GM03348 (cell line): ENCODE measurements at places on chromosomes 5 and 9.

DNA sequence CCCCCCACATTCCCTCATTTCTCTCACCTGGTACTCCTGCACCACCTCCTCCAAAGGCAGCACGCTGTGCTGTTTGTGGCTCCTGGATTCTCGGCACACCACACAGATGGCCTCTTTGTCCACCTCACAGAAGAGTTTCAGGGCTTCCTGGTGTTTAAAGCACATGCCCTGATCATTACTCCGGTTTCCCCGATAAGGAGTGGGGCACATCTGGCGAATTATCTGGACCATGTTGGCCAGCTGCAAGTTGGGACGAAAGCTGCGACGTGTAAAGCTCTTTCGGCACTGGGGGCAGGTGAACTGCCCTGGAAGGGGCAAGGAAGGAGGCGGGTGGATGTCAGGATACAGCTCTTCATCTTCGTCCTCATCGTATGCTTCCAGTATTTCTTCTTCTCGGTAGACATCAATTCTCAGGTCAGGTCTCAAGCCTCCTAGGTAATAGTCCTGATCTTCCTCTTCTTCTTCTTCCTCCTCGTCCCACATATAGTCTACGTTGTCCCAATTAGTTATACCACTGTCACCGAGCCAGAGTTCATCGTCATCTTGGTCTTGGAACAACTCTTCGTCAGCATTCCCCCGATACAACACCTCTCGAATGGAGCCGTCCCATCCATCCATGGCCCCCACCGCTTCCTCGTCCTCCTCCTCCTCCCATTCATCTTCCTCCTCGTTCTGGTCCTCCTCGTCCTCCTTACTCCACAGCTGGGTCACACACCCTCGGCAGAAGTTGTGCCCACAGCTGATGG, 796 bp downstream of the TRIM52 start:
- no peak for DNase-seq

GRCh38 chr9:121289772-121290370, 21.9 kb downstream of the GSN start:
- peak; percentile 35 for DNase-seq

GRCh38 chr5:144385597-144385996, 214.9 kb downstream of the KCTD16 start:
- DNase-seq = no peak

GRCh38 chr9:132027752-132028663, 51.7 kb downstream of the MED27 start:
- no peak for DNase-seq

- no peak for DNase-seq
Observed at GRCh38 chr5:82408033-82408432, 129.9 kb upstream of the RPS23 start.

DNA sequence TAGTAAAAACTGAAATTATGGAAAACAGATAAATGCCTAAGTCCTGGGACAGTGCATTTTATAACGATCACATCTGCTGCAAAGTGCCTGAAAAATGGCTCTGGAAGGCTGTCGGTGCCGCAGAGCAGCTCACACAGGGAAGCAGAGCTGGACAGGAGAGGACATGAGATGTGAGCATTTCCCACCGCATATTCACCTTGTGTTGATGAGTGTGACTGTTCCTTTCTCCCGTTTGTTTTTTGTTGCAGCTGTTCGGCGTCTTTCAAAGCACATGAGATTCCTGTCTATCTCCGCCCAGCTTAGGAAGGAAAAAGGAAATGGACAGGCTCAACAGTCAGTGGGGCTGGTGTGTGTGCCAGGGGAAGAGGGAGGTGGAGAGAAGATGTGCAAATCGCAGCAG, 164.9 kb upstream of the SEMA6A start:
- no peak for DNase-seq

DNA sequence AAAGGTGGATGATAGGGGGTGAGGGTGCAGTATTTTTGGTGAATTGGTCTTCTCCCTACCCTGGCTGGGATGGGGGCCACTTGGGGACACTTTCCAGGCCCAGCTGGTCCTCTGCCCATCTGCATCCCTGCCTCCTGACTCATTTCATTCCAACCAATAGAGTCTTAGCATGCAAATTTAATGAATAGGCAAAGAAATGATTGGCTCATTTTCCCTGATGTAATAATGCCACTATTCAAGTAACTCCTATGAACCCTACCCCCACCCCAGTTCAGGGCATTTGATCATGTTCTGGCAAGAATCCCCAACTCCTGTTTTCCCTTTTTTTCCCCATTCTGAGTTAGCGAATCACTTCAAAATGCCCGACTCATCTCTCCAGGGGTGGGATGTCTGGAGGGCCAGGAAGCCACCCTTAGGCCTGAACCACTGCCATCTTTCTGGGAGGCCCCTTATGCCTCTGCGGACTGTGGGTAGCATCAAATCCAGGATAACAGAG, 56.7 kb downstream of the PCDH1 start:
- peak; percentile 94 for DNase-seq

DNA sequence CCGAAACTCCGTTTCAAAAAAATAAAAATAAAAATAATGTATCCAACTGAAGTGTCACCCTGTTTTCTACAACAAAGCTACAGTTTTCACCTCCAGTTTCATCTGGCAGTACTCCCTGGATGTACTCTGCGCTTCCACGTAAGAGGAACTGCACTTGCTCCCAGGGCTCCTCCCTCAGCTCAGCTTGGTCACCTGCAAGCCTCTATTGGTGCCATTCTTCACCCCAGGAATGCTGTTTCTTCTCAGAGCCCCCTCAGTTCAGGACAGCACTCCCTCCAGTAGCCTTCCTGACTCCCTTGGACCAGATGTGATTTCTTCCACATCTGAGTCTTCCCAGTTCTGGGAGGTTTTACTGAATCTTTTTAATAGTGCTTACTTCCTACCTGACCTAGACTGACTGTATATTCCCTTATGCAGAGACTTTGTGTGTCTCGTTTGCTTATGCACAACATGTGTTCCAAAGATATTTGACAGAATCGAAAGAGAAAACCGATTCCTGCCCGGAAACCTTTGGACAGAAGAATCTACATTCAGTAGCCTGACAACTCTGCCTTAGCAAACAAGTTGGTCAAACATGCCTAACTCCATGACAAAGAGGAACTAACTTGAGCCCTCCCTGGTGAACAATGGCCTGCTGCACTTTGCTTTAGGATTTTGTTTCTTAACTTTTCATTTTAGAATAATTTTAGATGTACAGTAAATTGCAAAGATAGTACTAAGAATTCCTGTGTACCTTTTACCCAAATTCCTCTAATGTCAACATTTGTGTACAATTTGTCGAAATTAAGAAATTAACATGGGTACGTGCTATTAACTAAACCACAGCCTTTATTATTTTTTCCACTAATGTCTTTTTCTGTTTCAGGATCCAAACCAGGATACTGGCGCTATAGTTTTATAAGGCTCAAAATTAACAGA, 814 bp downstream of the CCDC125 start:
- no peak for DNase-seq

- DNase-seq = no peak
Observed at GRCh38 chr9:130659699-130660248, 4.6 kb upstream of the PRDM12 start.
